IPS DF 6.9 (cell line): ENCODE measurements at places on chromosomes 1 and 21.

DNA sequence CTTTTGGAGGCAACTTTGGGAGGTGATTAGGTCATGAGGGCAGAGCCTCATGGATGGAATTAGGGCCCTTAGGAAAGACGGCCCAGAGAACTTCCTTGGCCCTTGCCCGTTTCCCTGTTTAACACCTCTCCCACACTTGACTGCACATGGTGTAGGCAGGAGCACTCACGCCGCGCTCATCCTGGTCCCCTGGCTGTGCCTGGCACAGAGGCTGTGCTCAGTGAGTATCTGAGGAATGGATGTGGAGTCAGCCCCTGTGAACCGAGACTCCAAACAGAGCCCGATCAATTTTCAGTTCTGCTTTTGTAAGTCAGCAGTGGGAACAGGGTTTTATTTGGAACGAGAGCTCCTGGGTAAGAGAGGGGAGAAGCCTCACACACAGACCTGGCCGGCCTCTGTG lies 29.8 kb upstream of the ETV3 start:
- no peak for DNase-seq

GRCh38 chr1:178004926-178005391 lies 35.1 kb upstream of the SEC16B start:
- no peak for DNase-seq

DNA sequence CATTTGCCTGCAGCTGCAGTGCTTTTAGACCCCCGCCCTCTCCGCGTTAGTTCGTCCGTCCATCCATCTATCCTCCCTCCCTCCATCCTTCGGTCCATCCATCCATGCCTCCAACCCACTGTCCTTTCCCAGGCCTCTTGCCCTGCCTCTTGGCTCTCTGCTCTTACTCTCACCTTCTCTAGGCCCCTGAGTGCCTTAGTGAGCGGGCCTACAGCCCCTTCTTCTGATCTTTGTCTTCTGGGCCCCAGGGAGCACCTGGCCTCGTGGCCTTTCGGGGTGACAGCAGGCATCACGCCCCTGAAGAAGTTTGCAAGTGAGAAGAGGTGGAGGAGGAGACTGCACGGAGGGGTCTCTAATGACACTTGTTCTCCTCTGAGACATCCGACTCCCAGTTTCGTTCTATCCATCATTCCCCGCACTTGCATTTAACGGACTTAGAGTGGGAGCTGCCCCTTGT lies 842 bp downstream of the ATXN7L2 start:
- DNase-seq: no peak

DNA sequence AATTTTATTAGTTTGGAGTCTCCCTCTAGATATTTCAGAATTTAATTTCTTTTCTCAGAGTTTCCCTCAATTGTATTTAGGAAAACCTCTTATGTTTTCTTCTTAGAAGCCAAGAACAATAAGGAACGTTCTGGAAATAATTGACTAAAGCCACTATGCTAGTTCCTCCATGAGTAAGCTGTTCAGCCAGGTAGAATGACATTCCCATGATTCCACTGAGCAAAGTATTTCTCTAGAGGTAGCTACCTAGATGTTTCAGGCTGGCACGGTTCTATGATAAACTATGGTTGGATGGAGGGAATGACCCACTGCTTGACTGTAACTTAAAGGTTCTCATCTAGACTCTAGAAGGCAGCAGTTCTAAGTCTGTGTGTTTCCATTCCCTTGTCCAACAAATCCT lies 62.4 kb downstream of the CLDN17 start:
- DNase-seq: no peak

DNA sequence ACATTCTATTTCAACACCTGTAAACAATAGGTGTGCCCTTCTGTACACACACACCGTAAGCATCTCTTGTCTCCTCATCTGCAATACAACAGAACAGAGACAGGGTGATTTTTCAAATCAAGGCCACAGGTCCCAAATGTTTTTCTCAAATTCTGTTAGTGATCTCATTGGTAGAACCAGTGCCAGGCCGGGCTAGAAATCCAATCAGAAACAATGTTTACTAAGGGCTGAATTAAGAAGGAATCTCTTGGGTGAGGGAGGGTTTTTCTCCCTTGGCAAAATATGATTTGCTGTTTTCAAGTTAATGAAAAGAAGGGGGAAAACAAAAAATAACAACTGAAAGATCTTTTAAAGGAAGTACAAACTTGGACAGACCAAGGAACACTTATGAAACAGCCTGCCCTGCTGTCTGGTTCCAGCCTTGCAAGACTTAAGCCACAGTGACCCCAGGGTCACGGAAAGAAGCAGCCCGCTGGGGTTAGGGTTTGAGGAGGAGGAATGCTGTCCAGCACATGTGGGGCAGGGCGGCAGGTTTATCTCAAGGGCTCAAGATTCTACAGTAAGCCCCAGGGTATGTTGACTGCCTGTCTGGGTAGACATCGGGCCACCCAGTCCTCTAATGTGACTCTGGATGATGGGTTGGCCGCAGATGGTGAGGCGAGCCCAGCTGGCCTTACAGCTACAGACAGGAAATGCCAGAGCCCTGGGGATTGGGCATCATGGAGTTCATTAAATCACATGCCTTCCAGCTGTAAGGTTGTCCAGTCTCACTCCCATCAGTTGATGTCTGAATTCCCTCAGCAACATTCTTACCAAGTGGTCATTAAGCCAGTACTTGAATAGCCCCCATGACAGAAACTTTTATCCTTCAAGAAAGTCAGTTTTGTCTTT lies 73.3 kb upstream of the SLC44A3 start:
- no peak for DNase-seq

DNA sequence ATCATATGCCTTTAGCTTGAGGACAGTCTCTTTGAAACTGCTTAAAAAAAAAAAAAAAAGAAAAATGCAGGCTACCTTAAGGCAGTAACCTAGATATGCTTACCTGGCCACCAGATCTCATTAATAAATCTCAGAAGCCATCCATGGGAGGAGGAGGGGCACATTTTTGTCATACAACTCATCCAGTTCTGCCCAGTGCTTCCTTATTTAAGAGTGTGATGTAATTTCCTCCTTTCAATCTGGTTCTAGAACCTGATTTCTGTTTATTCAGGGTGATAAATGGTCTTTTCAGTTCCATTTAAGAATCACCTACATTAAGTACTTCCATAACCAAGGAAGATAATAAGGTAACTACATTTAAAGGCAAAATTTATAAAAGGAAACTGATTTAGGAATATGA lies 6.1 kb downstream of the ERRFI1 start:
- no peak for DNase-seq

GRCh38 chr1:197965132-197965840 lies 48.1 kb downstream of the LHX9 start:
- no peak for DNase-seq

DNA sequence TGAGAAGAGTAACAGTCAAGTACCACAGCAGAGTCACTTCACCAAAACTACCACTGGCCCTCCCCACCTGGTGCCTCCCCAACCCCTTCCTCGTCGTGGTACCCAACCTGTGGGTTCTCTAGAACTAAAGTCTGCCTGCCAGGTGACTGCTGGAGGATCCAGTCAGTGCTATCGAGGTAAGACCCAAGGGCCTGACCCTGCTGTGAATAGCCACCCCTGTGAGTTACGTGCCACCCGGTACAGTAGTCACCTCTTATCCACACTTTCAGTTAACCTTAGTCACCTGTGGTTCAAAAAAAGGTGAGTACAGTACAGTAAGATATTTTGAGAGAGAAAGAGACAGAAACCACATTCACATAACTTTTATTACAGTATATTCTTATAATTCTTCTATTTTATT lies 16.5 kb downstream of the TTF2 start:
- DNase-seq: no peak

GRCh38 chr1:998745-998994 lies 1.2 kb downstream of the HES4 start:
- no peak for DNase-seq

- no peak for DNase-seq
Measured at GRCh38 chr1:223713546-223714420, 1.4 kb downstream of the CAPN2 start.

DNA sequence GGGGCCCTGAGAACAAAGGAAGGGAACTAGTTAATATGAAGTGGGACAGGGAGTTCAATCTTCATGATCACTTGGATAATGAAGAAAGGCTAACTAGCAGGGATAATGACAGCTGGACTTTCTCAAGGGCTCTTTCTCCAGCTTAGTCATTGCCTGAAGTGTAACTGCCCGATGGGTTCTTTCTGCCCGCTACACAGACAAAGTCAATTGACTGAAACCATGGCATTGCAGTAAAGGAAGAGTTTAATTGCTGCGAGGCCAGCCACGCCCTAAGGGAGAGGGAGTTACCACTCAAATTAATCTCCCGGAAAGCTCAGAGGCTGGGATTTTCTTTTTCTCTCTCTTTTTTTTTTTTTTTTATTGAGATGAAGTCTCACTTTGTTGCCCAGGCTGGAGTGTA lies 16.6 kb upstream of the SLC2A5 start:
- no peak for DNase-seq
